ENCODE measurements at places on chromosomes 11 and 22.

DNA sequence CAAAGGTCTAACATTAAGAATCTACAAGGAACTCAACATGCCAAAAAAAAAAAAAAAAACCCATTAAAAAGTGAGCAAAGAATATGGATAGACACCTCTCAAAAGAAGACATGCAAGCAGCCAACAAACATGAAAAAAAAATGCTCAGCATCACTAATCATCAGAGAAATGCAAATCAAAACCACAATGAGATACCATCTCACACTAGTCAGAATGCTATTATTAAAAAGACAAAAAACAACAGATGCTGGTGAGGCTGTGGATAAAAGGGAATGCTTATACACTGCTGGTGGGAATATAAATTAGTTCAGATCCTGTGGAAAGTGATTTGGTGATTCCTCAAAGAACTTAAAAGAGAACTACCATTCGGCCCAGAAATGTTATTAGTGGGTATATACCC lies 257.7 kb upstream of the PLET1 start:
- DNase-seq, result no peak

DNA sequence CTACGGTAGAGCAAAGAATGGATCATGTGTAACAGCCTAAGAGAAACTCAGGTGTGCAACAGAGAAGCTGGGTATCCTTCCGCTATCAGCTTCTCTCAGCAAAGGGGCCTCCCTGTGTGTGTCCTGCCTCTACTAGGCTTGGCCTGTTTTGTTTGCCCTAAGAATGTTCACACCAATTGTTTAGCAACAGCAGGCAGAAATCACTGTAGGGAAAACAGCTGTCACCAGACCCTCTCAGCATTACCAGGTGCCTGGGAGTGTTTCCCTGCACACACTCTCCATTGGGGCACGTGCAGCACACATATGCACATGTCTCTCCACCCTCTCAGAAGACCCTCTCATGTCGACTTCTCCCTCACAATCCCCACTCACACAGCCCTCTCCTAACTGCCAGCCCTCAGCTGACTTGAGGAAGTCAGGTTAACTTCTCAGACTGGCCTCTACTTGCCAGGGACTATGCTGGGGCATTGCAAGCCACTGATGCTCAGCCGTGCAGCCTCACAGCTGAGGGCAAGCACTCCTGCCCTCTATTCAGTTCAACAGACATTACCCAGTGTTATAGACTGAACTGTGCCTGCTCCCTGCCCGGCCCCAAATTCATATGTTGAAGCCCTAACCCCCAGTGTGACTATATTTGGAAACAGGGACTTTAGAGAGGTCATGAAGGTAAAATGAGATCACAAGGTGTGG lies 97.6 kb downstream of the TRIM29 start:
- DNase-seq, result no peak

DNA sequence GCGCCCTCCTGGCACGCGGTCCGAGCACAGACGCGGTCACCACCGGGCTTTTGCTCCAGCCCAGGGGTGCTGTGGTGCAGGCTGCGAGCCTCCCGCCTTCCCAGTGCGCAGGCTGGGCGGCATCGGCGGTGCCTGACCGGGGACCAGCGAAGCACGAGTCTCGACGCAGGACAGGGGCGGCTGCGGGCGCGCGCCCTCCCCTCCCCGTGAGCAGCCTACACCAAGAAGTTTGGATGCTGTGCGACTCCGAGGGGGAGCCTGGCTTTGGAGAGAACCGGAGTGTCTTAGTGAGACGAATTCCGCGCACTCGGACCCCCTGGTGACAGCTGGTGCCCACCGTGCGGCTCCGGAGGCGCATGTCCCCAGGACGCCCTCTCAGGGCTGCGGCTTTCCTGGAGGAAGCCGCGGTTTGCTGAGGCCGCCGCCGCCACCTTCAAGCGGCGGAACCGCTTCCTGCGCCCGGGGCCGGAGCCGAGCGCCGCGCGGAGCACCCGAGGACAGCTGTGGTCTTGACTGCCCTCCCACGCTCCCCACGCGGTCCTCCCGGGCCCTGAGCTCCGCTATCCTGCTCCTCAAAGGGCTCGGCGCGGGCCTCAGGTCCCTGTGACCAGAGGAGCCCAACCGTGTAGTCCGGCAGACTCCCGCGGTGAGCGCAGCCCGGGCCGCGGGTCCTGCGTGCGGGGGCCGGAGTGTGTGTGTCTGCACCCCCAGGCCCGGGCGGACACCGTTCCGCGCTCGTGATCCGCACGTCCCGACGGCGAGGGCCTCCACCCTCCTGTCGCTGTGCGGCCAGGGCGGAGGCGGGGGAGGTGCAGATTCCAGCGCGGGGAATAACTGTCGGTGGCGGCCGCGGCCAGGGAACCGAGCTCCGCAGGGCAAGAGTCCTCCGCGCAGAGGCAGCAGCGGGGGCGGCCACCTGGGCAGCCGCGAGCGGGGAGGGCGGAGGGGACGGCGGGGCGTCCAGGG lies 1.7 kb downstream of the FGF3 start:
- no peak for DNase-seq

- DNase-seq, result no peak
Measured at GRCh38 chr22:19880786-19881569, 26.3 kb upstream of the GNB1L start.

DNA sequence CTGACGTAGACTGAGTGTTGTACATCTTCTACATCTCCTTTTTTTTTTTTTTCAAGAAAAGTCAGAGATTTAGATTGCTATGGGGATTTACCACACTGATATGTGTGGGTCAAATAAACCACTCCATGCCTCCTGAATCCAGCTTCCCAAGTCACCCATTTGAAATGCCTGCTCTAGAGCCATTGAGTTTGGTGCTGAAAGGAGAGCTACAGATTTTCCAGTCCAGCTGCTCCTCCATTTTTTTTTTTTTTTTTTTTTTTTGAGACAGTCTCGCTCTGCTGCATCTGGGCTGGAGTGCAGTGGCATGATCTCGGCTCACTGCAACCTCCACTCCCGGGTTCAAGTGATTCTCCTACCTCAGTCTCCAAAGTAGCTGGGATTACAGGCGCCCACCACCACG lies 115.2 kb upstream of the TIMP3 start:
- DNase-seq, result no peak

- DNase-seq, result no peak
Measured at GRCh38 chr11:119626871-119627270, 102.1 kb downstream of the NECTIN1 start.

DNA sequence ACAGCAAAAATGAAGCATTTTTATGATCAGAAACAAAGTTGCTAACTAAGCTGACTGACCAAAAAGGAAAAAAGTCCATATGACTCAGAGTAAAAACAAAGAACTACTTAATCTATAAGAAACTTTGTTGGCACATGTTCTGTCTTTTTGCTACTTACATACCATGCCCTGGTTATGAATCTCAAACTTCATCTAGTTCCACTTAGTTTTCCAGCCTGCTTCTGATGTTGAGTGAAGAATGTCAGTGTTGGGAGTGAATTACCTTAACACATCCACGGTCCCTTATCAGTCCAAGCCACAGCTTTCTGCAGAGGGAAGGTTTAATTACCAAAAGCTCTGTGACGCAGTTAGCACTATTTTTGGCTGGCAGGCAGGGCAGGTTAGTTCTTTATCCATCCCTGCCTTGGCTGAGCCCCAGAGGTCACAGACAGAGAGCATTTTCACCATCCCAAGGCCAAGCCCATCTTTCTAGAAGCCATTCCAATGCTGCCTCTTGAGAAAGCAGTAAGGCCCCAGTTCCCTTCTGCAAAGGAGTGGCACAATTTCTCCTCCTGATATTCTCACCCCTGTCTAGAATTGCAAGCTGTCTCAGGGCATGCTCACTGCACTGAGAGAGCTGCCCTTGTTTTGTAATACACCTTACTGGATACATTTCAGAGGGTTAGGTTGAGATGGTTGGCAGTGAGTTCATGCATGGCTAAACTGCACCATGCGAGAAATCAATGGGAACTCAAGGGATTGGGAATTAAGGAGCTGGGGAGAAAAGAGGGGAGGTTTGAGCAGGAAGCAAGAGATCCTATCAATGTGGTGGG lies 67.1 kb downstream of the SLC1A2 start:
- DNase-seq, result no peak

DNA sequence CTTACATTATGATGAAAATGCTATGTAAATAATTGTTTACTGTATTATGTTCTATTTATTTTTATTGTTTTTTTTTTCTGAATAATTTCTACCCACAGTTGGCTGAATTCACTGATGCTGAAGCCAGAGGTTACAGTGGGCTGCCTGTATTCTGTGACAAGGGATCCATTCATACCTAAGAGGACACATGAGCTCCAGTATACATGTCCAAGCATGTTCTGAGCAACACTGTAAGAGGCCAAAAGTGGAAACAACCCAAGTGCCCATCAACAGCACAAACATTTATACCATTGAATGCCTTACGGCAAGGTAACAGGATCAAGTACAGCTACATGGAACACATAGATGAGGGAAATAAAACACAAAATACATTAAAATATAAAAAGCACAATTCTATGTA lies 1.4 kb upstream of the SRSF8 start:
- DNase-seq, result no peak

- DNase-seq, result no peak
Measured at GRCh38 chr11:108959105-108959761, 294.4 kb downstream of the DDX10 start.

- DNase-seq, result no peak
Measured at GRCh38 chr11:55345306-55345705, 2.3 kb downstream of the OR4A16 start.

DNA sequence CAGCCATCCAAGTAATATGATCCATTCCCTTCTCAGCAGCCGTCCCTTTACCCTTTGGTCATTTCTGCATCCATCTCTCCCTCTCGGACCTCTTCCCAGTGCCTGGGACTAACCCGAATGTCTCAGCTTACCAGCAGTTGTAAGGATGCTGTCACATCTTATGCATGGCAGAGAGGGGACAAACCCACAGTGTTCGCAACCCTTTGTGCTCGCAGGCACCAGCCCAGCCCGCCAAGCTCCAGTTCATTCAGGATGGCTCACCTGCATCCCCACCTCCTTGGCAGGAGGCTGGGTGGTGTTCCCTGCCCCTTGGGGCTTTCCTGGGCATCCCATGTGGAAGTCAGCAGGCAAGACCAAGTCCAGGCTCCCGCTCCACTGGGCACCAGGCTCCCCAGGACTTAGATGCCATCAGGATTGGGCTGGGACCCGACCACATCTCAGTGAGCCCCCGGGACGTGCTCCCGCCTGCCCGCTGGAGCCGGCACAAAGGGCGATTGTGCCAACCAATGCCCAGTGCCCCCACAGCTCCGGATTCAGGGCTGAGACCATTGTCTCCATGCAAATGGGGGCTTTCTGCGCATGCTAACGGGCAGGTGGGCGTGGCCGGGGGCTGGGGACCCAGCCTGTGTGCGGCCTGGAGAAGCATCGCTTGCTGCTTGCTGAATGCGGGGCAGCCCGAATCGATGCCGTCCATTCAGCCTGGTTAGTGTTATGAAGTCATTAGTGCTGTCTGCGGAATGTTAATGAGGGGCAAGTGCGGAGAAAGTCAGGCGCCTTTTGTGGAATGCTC lies 108.6 kb downstream of the KCNQ1OT1 start:
- no peak for DNase-seq

GRCh38 chr11:76790251-76790650 lies 7.1 kb downstream of the TSKU start:
- no peak for DNase-seq

DNA sequence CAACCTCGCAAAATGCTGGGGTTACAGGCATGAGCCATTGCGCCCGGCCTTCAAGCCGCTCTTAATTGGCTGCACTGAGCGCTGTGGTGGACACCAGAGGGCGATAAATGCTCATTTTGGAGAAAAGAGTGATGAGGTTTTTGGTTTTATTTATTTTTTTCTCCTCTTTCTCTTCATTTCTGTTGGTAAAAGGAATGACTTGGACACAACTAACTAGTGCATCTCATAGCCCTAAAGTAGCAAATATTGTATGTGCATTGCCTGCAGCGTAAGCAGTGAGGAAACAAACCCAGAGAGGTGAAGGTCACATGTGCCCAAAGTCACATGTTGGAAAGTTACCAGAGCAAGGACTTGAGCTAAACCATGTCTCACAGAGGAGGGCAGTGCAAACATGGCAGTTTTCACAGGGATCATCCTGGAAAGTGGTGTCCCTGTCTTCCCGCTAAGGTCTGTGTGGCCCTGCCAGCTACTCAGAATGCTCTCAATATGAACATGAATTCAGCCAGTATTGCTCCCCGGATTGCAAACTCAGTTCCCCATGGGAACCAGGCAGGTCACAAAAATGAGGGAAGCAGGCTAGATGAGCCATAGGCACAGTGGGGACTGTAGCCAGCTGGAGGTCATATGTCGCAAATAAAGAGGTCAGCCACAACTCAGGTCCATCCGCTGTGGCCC lies 8.6 kb upstream of the CD82 start:
- no peak for DNase-seq

GRCh38 chr22:30459181-30460052 lies 12.4 kb downstream of the SEC14L3 start:
- no peak for DNase-seq

DNA sequence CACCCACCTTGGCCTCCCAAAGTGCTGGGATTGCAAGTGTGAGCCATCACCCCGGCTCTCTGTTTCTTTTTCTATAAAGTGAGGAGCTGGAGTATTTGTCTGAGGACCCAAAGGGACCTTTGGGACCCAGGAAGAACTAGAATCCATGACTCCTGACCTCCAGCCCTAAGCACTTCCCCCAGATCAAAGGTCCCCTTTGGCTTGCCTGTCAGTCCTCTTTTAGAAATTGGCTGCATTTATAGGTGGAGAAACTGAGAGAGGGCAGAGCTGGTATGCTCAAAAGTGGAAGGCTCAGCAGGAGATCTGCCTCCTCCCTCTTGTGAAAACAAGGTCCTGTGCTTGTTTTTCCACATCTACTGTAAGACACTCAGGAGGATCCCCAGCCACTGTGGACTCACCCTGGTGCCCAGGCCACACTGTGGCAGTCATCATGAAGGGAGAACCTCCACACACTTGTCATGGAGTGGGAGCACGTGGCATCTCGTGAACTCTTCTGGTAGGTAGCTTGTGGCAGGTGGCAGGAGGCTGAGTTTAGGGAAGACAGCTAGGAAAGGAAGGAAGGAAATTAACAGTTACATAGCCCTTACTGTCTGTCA lies 12.4 kb upstream of the PLEKHA7 start:
- no peak for DNase-seq

GRCh38 chr22:34842630-34843029 lies 223.3 kb upstream of the ISX start:
- no peak for DNase-seq

- no peak for DNase-seq
Measured at GRCh38 chr11:5922749-5923426, 19.2 kb upstream of the OR56A3 start.

GRCh38 chr11:42036201-42036600 lies 576.7 kb upstream of the LRRC4C start:
- DNase-seq, result no peak

DNA sequence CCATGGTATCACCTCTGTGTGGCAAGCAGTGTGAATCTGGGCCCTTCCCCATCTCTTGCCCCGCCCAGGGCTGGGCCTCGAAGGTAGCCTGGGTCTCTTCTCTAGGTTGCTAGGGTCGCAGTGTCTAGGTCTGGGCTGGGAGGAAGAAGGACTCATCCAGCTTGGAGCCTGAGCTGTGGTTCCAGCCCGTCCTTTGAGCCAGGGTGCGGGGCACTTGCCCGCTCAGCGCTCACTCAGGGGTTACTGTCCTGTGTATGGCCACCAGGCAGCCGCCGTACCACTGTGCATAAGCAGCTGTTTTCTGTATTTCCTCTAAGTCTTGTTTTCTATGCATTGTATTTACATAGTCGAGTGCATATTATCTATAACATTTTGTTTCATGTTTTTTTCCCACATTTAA lies 160.9 kb downstream of the TBC1D22A start:
- no peak for DNase-seq

- no peak for DNase-seq
Measured at GRCh38 chr11:124867700-124868099, 2.5 kb downstream of the ROBO3 start.

GRCh38 chr11:18461909-18462308 lies 6.3 kb downstream of the LDHAL6A start:
- DNase-seq, result no peak

- DNase-seq, result no peak
Measured at GRCh38 chr11:10497371-10498021, 42.4 kb downstream of the AMPD3 start.

Data from stimulated activated CD4-positive, alpha-beta T cell treated with anti-CD3 and anti-CD28 coated beads, TNF-alpha, amount 100 ng/mL, for 1 hour (primary cell).